ENCODE measurements at places on chromosomes 12 and 14.

DNA sequence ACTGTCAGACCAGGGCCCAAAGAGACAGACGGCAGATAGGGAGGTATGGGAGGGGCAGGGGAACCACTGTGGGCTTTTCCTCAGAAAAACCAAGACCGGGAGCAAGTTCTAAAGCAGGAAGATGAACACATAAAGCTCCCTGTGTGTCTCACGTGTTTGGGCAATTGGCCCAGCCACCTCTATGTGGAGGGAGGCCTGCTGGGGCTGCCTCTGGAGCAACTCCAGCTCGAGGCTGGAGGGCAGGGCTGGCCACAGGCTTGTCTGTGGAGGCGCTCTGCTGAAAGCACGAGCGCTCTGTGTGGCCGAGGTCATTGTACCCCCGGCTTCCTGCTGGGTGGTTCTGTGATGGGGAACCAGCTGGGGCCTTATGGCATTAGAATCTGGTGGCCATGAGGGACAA is 36.4 kb downstream of the TRAFD1 start:
- DNase-seq = no peak

GRCh38 chr12:4134448-4135263 is 138.9 kb upstream of the CCND2 start:
- DNase-seq = no peak

DNA sequence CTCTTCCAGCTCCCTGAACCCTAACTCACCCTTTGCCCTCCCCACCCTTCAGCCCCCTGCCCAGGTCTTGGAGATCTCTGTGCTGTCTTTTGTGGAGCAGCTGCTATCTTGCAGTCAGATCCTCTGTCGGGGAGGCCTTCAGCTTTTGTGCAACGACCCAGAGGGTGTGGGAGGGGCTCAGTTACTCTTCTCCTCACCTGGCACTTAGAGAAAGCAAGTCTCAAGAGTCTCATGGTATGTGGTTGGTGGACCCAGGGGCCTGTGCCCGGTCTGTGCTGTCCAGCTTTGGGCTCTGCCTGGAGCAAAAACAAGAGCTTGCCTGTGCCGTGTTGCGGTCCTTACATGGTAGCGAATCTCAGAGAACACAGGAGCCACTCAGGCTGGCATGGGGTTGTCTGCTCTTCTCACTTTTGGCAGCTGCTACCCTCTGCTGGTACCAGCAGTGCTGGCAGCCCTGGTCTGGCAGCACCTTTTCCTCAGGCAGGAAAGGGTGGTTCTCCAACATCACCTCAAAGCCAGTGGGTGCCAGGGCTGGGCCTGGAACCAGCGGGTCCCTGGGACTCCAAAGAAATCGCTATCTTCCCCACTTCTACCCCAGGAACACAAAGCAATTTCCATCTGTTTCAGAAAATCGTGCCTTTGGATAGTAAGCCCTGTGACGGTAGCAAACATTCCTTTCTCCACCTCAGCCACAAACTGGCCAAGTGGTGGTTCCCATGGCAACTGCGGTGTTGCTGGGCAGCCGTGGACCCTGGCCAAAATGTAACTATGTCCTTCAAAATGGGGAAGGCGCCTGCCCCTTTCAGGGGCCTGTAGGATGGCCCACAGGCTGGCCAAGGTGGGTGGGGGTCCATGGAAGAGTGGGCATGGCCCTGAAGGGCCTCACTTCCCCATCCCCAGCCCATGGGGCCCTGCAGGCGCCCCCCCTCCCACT is 90.0 kb downstream of the RIN3 start:
- DNase-seq = peak; percentile 70

DNA sequence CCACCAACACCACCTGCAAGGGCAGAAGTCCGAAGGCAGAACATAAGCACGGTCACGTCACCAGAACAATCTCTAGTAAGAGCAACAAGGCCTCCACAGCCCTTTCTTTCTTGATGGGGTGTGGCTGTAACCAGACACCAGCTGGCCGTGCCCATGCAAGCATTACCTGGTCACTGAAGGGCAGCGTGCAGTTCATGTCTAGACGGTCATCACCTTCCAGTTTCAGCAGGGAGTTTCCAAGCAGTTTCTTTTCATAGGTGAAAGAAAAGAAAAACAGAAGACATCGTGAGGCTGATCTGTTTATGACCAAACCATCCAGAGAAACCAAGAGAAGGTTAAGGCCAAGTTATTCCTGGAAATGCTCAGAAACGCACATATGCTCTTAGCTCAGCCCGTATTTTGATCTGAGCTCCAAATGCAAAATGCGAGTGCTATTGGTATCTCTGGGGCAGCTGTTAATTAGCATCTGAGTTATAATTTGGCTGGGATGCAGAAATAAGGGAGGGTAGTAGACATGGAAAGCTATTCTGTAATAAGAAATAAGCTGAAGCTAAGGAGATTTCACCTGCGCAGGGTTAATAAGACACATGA is 42.5 kb downstream of the PRKAB1 start:
- no peak for DNase-seq
